ENCODE measurements at places on chromosomes 13 and 19.

DNA sequence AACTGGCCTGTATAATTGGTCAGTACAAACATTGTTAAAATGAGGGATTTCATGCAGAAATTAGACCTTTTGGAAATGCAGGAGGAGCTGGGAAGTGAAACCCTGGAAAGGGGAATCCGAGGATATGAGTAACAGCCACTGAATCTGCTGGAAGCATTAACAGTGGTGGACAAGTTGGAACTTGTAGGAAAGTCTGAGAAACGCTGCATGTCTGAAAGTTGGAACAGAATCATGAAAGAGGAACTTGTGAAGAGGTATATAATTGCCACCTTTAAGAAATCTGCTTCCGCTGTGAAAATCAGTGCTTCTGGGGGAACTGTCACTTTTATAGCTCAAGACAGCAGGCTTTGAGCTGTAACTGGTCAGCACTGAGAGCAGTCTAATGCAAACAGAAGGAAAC is 716.5 kb upstream of the PRR20A start:
- DNase-seq, result no peak

- DNase-seq, result no peak
Measured at GRCh38 chr19:1355568-1356507, 27.9 kb upstream of the NDUFS7 start.

DNA sequence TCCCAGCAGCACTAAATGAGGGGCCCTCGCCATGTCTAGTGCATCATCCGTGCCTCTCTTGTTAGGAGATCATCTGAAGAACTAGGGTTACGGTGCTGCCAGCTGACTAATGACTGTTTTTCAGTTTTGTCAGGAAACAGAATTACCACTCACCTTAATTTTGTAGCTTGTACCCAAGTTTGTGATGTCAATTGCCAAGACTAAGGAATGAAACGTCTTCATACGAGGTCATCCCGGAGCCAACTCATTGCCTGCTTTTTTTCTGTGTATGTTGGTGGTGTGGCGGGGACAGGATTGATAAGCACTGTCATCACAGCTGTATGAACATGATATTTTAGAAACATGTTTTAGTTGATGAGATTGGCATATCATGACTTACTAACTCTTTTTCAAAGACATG is 100.6 kb downstream of the TNFRSF19 start:
- no peak for DNase-seq

GRCh38 chr13:80251403-80251802 is 89.5 kb downstream of the SPRY2 start:
- DNase-seq, result no peak

DNA sequence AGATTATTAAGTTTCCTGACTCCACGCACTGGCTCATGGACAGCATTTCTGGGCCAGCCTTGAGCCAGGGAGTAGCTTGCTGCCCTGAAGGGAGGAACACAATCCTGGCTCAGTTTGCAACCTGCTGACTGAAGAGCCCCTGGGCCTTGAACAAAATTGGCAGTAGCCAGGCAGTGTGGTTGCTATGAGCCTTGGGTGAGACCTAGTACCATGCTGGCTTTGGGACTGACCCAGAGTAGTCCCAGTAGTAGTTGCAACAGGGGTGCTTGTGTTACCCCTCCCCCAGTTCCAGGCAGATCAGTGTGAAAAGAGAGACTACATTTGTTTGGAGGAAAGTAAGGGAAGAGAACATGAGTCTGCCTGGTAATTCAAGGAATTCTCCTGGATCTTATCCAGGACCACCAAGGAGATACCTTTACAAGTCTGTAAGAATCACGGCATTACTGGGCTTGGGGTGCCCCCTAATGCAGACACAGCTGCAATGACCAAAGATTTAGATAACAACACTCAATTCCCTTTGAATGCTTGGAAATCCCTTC is 22.0 kb downstream of the ITGBL1 start:
- no peak for DNase-seq

- no peak for DNase-seq
Measured at GRCh38 chr13:27643334-27644132, 21.8 kb downstream of the POLR1D start.

DNA sequence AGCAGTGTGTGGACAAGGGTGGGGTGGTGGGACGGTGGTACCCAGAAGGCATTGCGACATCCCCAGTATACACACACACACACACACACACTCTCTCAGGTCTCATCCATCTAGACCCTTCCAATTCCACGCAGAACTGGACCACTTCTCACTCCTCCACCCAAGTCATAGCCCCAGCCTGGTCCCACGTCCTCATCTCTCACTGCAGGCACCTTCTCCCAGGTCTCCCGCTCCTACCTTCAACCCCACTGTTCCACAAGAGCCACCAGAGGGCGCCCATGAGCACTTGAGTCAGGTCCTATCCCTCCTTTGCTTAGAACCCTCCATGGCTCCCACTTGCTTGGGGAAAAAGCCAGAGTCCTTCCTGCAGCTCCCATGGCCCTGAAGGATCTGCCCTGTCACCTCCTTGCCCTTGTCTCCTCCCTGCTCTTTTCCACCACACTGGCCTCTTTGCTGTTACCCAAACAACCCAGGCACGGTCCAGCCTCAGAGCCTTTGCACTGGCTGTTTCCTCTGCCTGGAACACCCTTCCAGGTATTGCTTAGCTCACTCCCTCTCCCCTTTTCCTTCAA is 62.6 kb downstream of the IER2 start:
- peak; percentile 78 for DNase-seq

DNA sequence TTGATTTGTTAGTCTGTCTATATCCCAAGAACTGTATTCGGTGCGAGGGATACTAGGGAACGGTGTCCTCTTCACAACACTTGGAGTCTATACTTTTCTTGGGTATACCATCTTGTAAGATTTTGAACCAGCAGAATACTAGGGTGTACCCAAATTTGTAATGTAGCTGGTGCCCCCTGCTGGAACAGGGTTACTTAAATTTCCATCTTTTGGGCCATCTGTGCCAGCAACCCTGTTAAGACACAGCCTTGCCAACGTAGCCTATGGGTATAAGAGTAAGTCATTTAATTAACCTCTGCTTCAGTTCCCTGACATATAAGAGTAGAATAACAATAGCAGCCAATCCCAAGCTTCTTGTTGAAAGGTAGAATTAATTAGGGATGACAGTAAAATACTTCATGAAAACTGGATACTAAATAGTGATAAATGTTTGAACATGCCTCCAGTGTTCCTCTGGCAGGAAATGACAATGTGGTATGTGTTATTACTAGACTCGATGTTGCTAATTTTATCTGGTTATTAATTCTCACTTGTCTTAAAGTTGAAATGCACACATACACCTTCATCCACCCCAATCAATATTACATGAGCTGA is 607.6 kb downstream of the FGF9 start:
- peak; percentile 73 for DNase-seq

GRCh38 chr19:49881672-49882394 is 4.3 kb downstream of the TBC1D17 start:
- no peak for DNase-seq

DNA sequence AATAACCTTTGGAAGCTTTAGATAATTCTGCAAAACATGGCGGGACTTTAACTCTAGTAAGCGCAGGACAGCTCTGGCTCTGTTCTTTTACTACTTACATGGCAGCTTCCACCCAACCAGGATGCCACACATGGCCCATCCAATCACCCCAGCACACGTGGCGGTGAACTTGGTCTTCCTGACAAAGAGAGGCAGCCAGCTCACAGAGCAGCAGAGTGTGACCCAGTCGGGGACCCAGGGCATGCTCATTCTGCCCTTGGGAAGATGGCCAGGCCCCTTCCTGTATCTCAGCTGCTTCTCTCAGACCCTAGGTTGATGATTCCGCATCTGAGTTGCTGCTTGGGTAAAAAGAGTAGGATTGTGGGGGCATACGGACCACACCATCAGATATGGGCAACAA is 172.1 kb downstream of the USP12 start:
- DNase-seq, result no peak

DNA sequence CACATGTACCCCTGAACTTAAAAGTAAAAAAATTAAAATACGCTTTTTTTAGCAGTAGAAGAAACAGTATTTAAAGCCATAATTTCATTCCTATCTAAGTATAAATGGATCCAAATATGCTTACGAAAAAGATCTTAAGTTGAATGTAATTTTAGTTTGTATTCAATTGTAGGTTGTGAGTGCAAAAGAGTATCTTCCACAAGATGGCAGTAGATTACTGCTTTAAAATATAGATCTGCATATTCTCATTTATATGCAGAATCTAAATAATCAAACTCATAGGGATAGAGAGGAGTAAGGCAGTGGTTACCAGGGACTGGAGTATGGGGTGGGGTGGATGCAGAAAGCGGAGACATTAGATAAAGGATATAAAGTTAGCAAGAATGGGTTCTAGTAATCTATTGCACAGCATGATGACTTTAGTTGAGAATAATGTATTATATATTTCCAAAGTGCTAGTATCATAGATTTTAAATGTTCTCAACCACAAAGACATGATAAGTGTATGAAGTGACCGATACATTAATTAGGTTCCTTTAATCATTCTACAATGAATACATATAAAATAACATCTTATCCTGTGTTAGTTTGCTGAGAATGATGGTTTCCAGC is 14.2 kb downstream of the OR7A17 start:
- DNase-seq, result no peak
